ENCODE measurements at places on chromosomes 5 and 9. TPM values are rescaled to one million over a fixed set of nuclear protein-coding genes. Genes with fewer than 3 reads are reported as not detected.

GRCh38 chr5:125659316-125660023 lies 763.7 kb upstream of the GRAMD2B start:
- no peak for DNase-seq

DNA sequence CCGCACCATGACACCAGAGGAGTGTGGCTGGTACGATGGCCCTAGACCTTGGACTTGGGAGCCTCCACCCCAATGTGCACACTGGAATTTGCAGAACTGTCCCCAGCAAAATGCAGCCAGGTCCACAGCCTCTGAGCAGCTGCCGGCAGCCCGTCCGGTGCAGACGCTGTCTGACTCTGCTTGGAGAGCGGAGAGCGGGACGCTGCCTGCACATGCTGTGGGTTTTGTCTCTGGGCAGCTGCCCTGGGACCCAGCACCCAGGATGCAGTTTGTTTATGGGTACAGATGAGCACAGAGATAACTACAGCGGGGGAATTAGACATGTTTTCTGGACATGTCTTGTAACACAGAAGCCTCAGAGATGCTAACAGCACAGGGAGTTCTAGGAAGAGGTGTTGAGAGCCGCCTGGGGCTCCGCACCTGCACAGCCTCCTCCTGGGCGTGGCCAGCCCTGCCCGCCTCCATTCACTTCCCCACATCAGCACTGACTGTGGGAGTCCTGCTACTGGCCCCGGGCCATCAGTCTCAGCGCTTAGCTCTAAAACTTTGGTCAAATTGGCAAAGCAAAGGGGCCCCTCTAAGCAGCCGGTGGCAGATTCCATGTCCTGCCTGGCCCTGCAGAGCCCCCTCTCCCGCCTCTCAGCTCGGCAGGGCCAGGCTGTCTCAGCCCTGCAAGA lies 159.6 kb downstream of the IRX2 start:
- no peak for DNase-seq

GRCh38 chr9:137955224-137955570 lies 77.6 kb downstream of the CACNA1B start:
- no peak for DNase-seq

- DNase-seq, result no peak
Measured at GRCh38 chr5:143019614-143020515, 249.7 kb downstream of the ARHGAP26 start.

DNA sequence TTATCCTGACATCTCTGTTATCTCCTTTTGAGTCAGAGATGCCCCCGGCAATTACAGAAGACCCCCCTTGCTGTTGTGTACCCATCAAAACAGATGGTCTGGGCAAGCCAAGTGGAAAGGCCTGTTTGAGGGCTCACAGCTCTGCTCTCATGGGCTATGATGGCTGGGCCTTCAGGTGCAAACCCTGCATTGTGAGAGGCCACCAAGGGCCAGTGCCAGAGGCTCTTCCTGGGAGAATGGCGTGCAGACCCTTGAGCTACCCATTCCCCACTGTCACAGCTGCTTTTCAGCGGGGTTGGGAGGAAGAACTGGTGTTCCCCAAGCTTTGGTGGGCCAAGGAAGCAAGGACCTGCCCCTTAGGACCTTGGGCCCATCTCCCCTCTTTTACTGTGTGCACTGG lies 174.7 kb upstream of the PPP1R26 start:
- DNase-seq, result no peak

ZFP2 gene
- total RNA-seq, result 3.5 TPM

GRCh38 chr5:132469380-132470009 lies 21.1 kb downstream of the IRF1 start:
- DNase-seq, result no peak

DNA sequence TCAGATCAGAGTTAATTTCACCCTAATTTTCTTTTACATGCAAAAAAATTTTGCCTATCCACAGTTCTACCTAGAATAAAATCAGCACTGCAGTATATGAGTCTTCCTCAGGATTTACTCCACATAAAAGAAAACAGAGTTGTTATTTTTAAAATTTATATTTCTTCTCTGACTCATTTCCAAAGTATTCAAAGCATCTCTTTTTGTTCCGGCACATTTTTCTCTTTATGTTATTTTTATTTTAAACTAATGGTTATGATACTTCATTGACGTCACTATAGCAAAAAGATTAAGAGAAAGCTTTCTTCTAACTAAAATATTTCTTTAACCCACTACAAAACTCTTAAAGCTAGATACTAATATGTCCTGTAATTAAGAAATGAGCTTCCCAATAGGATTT lies 590.4 kb downstream of the PRELID2 start:
- no peak for DNase-seq

- DNase-seq, result no peak
Measured at GRCh38 chr9:124188331-124189110, 69.2 kb upstream of the NEK6 start.

DNA sequence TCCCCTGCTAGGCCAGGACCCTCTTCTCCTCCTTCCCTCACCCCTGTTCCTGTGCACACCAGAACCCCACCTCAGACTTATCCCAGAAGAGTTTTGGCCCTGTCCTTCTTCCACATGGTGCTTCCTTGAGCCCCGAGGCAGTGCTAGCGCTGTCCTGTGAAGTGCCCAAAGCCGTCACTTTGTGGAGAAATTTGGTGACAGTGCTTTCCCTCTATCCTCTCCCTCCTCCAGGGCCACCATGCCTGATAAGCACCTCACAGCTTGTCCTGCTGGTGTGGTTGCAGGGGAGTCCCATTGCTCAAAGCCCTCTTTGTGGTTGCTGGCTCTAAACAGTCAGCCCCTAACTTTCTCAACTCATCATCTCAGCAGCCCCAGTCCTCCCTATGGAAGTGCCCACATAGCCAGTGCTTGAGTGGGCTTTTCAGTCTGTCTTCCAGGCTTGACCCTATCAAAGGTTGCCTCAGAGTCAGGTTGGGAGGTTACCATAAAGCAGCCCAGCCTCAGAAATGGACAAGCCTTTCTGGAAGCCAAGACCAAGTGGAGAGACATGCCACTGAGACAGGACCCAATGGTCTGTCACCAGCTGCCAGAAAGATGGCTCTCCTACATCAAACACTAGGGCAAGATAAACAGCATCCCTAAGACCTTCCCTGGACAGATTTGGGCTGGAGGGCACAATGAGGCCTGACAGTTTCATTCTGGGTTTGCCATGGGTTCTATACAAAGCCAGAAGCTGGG lies 18.0 kb downstream of the IGIP start:
- no peak for DNase-seq

- no peak for DNase-seq
Measured at GRCh38 chr5:72179816-72180440, 72.7 kb downstream of the MAP1B start.

DNA sequence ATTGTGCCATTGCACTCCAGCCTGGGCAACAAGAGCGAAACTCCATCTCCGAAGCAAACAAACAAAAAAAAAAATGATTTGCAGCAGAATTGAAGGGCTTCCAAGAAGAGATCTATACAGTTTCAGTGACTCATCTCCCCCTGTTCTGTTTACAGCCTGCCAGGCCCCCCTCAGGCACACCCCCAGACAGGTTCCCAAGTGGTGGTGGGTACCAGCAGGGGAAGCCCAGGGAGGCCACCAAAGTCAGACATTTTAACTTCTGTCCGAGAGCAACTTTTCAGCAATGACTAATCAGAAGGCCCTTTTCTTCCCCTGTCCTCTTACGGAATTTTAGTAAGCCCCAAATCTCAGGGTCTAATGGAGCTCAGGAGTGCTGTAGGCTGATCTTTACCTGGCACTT lies 98.7 kb downstream of the PAX5 start:
- DNase-seq, result no peak

GRCh38 chr9:134712926-134713325 lies 71.3 kb downstream of the COL5A1 start:
- DNase-seq, result no peak
